Inflammatory macrophage treated with lipopolysaccharide for 1 hour (primary cell): ENCODE measurements at places on chromosomes 2 and 18.

DNA sequence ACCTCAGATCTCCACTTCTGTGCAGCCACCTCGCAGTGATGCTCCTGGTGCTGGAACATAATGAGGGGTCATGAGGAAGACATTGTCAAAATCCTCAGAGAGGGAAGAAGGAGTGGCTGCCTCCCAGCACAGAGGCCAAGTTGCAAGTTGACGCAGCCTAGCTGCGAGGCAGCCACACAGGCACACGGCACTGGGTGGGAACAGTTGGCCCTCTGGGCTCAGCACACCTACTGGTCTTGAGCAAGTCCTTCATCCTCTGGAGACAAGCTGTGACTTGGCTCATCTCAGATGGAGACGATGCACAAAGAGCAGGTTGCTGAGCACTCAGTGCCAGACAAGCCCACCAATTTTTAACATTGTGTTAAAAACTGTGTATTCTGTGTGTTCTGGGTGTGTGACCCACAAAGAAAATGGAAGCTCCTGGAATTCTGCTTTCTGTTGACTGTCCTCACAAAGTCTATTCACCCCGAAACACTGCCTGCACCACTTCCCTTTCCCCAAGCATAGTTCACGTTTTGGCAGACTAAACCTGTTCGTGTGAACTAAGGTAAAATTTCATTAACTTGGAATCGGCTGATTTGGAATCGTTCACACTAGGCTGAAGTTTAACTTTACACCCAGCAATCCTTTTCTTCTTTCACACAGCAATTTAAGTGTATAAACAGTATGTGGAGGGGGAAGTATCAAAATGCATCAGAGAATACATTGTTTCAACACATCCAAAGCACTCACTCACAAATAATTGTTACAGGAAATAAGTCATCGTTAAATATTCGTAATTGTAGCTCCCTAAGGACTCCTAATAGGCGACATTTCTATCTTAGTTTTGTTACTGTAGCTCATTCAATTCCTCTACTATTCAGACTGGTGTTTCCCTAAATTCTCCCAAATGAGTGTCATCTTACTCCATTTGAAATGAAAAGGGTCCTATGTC is 266.6 kb upstream of the ID2 start:
- peak; percentile 40 for DNase-seq

DNA sequence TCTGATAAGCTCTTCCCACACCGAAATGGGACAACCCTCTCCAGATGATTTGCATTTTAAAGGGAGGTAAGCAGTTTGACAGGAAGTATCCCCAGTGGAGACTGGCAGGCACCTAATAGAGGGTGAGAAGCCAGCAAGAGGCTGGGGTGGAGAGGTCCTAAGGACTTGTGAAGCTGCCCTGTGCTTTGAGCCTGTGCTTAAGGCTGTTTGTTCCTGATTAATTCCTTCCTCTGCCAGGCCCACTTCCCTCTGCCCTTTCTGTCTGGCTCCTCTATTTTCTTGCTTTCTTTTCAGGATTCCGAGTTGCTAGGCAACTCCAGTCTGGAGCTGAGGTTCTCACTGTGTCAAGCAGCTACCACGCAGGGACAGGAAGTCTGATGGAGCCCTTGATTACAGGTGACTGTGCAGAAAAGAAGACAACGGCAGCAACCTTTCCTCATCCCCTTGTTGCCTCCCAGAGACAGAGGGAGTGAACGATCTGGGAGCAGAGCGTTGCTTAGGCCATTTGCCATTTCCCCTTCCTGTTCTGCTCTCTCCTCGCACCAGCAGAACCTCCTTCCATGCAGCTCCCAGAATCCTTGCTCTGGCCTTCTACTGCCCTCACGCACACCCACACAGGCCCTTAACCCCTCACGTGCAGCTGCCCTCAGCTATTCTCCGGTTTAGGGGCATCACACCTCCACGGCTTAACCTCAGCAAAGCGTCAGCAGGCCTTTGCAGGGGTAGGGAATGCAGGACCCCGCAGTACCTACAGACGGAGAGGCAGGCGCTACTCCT is 103.6 kb upstream of the CELF4 start:
- DNase-seq = no peak

- DNase-seq = no peak
Measured at GRCh38 chr2:202400941-202401340, 24.8 kb downstream of the BMPR2 start.

- no peak for DNase-seq
Measured at GRCh38 chr2:43803113-43803512, 29.3 kb downstream of the DYNC2LI1 start.

DNA sequence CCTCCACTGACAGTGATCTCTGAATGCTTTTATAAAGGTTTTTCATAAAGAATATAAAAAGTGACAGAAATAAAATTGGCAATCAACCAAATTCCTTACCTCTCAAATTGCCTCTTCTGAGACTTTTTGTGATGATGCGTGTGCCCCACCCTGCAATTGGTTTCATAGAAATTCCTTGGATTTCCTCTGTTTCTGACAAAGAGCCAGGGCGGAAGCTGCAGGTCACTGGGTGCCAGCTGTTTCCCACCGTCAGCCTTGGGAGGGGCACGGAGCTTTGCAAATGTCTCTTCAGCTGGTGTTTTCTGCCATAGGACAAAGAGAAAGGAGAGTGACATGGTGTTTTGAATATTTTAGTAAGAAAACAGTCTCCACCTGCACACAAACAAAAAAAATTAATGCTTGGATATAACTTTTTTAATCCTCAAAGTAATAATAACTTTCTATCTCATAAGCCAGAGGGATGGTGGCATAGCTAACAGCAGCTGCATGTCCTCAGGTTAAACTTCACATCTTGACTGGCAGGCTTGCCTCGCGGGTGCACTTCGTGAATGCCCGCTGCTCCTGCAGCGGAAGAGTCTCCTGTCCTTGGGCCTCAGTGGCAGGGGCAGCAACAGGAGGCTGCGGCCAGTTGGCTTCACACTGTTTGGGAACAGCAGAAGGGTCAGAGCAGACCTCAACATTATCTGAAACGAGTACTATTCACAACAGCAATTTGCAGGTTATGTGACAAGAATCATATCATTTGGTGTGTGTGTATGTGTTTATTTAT is 24.7 kb downstream of the AGAP1 start:
- DNase-seq = no peak

DNA sequence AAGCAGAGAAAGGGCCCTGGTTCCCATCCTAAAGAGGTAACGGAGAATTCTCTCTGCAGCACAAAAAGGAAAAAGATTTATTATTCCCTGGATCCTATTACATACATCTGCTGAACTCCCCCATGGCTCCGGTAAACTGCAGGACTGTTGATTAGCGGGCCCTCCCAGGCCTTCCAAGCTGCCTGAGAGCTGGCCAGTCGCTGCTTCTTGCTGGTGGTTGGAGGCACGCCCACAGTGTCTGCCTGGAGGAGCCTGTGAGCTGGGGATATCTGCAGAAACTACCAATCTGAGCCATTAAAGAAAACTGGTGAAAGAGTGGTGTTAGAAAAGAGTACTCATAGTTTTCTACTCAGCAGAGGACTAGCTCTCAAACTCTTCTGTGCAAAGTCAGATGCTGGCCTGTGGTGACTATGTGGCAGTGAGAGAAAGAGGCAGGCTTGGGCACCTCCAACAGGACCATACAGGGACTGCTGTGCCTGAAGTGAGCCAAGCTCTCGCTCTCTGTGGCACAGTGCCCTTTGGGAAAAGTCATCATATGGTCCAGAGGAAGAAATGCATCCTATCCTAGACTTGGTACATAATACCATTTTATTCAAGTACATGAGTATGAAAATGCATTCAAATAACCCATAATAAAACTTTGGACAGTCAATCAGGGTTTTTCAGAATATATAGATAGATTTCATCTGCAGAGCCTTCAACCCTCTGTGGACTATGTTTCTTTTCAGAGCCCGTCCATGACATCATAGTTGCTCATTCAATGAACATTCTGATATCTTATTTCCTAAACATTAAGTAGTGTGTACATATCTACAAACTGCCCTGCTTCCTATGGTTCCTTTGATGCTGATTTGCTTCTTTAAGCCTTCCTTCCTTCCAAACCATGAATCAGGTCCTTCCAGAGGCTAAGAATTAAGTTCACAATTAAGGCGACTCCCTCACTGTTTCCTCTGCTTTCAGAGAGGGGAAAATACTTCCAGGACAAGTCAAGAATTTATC is 242.0 kb upstream of the LYPD1 start:
- no peak for DNase-seq

GRCh38 chr2:72082887-72083286 is 64.8 kb downstream of the CYP26B1 start:
- DNase-seq = no peak

DNA sequence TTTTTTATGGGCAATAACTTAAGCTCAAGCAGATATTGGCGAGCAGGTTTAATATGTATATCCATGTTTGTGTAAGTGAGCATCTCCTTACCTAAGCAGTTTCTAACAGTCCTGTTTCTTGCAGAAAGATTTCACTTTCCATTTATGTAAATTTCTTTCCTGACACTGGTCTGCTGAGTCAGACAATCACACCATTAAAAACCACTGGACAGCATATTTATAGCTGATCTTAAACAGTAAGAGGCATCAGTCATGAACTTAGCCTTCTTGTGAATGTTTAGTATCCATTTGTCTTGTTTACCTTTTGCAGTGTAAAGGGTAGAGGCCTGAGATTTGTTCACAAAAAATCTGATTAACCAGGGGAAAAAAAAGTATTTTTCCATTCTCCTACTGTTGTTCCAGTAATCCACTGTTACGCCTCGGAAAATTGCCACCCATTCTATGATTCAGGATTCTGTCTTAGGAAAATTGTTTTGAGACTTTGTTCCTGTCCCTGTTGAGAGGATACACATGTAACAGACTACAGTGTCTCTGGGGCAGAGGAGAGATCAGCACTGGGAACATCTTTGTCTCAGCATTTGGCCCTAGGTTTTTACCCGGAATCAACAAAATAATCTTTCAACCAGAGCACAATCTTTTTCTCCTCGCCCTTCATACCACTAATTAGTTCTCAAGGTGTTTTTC is 521.0 kb upstream of the NRP2 start:
- no peak for DNase-seq

- DNase-seq = peak; percentile 63
Measured at GRCh38 chr2:152033011-152033925, 65.6 kb downstream of the CACNB4 start.
